ENCODE measurements at places on chromosomes 1 and 21. TPM values are rescaled to one million over a fixed set of nuclear protein-coding genes. Genes with fewer than 3 reads are reported as not detected.

- DNase-seq, result no peak
- no peaks in the 10 kb centered on the region for H3K4me1 ChIP-seq
- H3K27ac ChIP-seq, result no peak overlapping the region
- no peak overlapping the region for H3K4me3 ChIP-seq
Observed at GRCh38 chr1:52520148-52520547, 32.7 kb downstream of the TUT4 start.

GRCh38 chr1:26094677-26095383, 16.8 kb upstream of the PDIK1L start:
- H3K4me1 ChIP-seq, result peaks cover 7% of the 10 kb centered on the region
- no peak overlapping the region for H3K4me3 ChIP-seq
- H3K27ac ChIP-seq, result no peak overlapping the region

DNA sequence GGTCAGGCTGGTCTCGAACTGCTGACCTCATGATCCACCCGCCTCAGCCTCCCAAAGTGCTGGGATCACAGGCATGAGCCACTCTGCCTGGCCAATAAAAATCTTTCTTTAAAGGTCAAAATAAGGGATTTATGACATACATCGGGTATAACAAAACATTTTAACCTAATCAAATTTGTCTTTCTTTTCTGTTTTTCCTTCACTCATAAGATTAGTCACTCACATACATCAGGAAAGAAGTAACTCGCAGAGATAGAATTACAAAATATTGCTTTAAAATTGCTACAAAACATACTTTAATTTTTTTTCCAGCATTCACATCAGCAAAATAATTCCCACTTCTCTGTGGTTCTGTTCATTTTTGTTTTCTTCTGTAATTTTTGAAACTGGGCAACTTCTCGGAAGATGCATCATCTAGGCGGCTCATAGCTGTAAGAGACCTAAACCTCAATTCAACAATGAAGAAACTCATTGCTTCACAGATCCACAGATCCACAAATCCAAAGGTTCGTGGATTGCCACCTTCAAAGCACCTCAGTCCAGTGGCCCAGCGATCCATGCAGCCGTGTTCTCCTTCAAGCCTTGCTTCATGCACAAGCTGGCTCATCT, 39.7 kb downstream of the NEK2 start:
- no peaks in the 10 kb centered on the region for H3K36me3 ChIP-seq
- no peak overlapping the region for H3K27ac ChIP-seq
- H3K27me3 ChIP-seq, result no peaks in the 10 kb centered on the region
- no peaks in the 10 kb centered on the region for H3K4me1 ChIP-seq
- no peak overlapping the region for H3K4me3 ChIP-seq

GRCh38 chr1:161098210-161099068, at the start of gene KLHDC9:
Gene KLHDC9, plus strand, starts transcription at chr1:161098361. Its CDS starts 175 bp downstream, at chr1:161098536.
- peaks cover 32% of the 10 kb centered on the region for H3K4me1 ChIP-seq
- no peaks in the 10 kb centered on the region for H3K27me3 ChIP-seq
- peak within 1 kb of the TSS; percentile 19 for H3K27ac ChIP-seq
- no peak for DNase-seq
- H3K4me3 ChIP-seq, result peak within 1 kb of the TSS; percentile 62

The RCC2 gene
- polyA plus RNA-seq, result 90.7 TPM

DNA sequence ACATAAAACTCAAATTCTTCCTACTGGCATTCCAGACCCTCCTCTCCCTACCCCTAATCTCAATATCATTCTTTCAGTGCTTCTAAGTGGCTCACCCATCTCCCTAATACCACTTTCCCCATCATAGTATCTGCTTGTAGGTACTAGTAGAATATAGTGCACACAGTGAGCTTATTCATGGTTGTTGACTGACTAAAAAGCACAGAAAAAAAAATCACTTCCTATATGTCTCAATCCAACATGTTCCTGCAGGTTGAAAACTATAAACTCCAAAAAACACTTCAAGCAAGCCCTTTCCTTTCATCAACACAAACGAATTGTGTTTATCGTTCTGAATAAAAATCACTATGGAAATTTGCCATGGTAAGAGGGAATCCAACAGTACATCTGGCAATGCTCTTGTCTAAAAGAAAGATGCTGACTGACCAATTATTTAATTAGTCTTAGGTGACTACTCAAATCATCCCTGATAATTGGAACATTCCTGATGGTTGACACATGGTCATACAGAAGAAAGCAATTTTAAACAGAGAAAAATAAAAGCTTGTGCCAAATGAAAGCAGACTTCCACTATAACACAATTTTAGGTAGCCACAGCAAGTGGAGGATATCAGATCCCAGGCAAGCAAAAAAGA, 87.1 kb downstream of the NDUFS5 start:
- DNase-seq, result no peak
- no peaks in the 10 kb centered on the region for H3K27me3 ChIP-seq
- no peak overlapping the region for H3K4me3 ChIP-seq
- H3K4me1 ChIP-seq, result peaks cover 96% of the 10 kb centered on the region
- no peak overlapping the region for H3K27ac ChIP-seq
- no peaks in the 10 kb centered on the region for H3K36me3 ChIP-seq

- H3K4me3 ChIP-seq, result peak overlapping the region; percentile 55
- no peaks in the 10 kb centered on the region for H3K27me3 ChIP-seq
- H3K36me3 ChIP-seq, result no peaks in the 10 kb centered on the region
- DNase-seq, result no peak
- peak overlapping the region; percentile 85 for H3K27ac ChIP-seq
Observed at GRCh38 chr1:8701794-8702471, 115.5 kb downstream of the RERE start.

The NAV1 gene
- polyA plus RNA-seq, result 25.5 TPM

DNA sequence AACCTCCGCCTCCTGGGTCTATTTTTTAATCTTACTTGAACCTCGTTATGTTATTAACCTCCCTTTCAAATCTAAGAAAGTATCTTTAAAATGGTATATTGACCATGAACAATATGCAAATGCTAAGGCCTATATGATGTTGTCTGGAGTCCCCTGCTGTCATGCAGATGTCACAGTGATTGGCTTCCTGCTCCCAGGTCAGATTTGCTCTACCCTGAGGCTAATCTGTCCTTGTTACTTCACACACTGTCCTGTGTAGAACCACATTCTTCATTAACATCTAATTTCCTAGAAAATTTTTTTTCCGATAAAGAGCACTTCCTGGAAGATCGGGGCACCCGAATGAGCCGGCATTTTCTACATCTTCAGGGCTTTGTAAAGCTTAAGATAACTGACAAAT, 306.6 kb downstream of the MRPL39 start:
- no peak overlapping the region for H3K4me3 ChIP-seq
- no peaks in the 10 kb centered on the region for H3K36me3 ChIP-seq
